ENCODE measurements at places on chromosomes 7 and 10.

DNA sequence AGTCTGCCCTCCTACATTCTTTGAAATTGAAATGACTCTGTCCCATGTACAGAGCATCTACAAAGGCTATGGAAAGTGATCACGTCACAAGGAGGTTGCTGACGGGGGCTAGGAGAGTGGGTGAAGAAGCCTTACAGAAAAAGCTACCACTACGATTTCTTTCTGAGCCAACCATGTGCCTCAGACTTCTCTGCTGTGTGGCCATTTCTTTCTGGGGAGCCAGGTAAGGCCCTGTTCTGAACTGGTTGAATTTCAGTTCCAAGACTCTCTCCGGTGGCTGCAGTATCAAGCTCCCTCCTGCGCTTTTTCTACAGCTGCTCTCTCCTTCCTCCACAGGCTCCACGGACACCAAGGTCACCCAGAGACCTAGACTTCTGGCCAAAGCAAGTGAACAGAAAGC lies 112.5 kb upstream of the PRSS1 start:
- DNase-seq = no peak

GRCh38 chr10:130960531-130960930 lies 351.0 kb downstream of the TCERG1L start:
- no peak for DNase-seq

- DNase-seq = peak; percentile 60
Measured at GRCh38 chr7:14754631-14755030, 147.9 kb downstream of the DGKB start.

- DNase-seq = peak; percentile 77
Measured at GRCh38 chr10:80460399-80461207, 6.5 kb downstream of the TSPAN14 start.

DNA sequence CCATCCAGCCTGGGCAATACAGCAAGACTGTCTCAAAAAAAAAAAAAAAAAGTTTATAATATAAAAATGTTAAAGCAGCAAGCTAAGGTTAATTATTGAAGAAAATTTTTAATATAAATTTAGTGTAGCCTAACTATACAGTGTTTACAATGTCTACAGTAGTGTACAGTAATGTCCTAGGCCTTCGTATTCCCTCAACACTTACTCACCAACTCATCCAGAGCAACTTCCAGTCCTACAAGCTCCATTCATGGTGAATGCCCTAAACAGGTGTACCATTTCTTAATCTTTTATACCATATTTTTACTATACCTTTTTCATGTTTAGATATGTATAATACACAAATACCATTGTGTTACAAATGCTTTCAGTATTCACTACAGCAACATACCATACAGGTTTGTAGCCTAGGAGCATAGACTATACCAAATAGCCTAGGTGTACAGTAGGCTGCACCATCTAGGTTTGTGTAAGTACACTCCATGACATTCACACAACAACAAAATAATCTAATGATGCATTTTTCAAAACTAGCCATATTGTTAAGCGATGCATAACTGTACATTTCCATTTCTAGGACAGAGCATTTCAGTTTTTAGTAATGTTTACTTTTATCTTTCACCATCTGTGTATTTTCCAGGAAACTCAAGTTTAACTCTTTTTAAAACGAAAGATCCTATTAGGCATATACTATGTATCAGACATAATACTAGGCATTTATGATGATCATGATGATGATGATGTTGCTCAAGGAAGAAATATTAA lies 43.3 kb downstream of the CNOT4 start:
- no peak for DNase-seq

GRCh38 chr10:95758351-95759025 lies 2.5 kb downstream of the ENTPD1 start:
- no peak for DNase-seq

DNA sequence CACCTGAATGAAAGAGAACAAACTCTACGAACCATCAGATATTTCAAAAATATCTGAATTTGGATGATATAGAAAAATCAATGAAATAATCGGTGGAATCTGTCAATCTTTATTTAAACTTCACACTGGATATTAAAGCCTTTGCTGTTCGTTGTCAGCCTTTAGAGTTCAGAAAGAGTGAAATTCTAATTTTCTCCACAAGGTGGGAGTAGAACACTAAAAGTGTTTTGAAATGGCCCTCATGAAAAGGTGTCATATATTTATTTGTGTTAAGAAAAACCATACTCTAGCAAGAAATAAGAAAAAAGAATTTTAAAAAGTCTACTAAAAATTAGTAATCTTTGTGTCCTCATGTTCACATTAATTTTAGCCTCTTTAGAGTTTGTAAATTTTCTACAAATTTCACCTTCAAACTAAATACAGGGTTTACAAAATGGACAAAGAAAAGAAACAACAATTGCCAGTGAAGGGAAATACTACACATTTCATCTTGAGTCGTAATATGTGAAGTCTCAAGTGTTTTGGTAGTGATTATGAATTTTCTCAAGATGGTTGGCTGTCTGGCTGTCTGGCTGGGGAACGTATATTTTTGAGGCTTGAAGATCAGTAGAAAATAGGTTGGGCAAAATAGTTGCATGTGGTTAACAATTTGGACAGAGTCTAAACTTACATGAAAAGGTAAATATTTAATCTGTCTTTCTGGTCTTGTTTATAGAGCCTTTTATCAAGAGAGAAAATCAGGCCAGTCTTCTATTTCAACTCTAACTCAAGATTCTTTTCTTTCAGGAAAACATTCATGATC lies 43.7 kb downstream of the DNAJB9 start:
- peak; percentile 57 for DNase-seq

DNA sequence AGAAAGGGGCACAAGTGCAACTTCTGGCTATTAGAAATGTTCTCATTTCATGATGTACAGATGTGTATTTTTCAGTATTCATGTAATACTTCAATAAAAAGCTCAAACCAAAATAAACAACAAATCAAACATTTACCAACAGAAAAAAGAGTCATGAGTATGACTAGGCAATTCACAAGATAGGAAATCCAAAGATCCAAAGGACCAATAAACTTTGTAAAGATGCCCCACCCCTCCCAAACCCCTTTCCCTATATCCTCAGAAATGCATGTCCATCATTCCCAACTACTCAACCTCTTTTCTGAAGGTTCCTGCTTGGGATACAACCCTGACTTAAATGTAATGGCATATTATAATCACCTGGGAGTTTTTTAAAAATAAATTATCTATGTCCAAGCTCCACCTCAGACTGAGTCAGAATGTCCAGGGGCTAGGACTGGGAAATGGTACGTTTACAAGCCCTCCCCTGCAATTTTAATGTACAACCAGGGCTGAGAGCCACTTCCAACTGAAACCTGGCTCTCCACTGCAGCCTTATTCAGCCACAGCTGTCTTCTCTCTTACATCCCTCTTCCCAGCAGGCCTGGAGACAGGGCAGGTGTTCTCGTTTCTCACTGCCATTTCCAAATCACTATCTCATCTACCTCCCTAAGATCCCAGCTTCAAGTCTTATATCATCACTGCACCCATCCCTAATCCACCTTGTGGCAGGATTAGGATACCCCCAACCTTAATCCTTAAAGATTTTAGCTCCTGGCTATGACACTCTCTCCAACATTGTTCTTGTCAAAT lies 36.5 kb downstream of the COA1 start:
- no peak for DNase-seq

DNA sequence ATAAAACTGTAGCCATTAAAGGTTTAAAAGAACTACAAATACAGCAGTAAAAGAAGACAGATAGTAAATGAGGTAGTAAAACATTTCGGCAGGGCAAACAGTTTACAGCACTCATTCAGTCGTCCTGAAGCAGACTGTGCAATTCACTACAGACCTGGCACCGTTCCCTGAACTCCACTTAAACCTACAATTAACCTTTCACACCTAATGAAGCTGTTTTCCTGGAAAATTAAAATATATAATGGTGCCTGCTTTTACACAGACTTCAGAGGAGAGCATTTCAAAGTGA lies 335.3 kb downstream of the GFRA1 start:
- DNase-seq = peak; percentile 78

DNA sequence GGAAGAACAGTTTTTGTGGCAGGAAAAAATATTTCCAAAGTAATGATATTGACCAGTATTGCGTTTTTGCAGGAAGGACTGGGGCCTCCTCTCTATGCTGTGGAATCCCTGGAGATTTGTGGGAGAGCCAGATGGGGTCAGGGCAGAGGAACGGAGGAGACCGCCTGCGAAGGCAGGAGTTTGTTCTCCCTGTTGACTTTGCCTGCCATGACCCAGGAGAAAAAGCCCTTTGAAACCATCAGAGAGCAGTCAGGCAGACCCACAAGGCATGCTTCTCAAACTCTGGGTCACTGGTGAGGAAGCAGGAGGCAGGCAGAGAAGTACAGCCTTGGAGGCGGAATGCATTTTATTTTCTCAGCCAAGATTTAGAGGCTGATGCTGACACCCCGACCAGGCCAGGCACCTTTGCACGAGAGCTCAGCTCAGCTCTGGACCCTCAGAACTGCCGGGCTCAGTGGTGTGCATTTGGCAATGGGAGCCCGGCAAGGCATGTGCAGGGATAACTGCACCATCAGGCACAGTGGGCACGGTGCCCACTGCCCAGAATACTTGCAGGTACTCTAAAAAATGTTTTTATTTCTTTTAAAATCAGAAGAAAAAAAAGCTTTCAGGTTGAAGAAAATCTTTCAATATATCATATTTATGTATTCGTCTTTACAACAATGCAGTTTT lies 410.4 kb downstream of the RPS24 start:
- no peak for DNase-seq

Data from NCI-H1105 treated with DMSO at 0.1 percent for 48 hours (cell line).